ENCODE measurements at places on chromosomes 6 and 20. TPM values are rescaled to one million over a fixed set of nuclear protein-coding genes. Genes with fewer than 3 reads are reported as not detected.

Gene LPA
- total RNA-seq: 0.43 TPM

Gene ELOVL2
- 13.8 TPM for total RNA-seq

Gene ACTL10
- total RNA-seq: 0.75 TPM

Gene DSP
- total RNA-seq: 9.4 TPM

Gene SPATS1
- total RNA-seq: not detected

Gene ZNF831
- not detected for total RNA-seq

DNA sequence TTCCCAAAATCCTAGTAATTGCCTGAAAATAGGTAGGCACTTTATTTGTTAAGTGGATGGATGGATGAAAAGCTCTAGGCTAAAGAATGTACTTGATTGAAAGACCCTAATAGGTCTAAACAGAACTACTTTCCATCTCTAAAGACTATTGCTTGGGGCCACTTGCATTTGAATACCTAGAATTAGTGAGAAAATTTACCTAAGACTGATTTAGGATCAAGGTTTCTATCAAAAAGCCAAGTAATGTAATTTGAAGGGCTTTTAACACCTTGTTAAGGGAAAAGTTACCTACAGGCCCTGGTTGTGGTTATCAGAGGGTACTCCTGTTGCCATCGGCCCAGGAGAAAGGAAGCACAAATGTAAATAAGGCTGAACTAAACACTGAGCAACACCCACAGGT lies 580.7 kb downstream of the LMBRD1 start:
- no peaks in the 10 kb centered on the region for H3K36me3 ChIP-seq
- peaks cover 6% of the 10 kb centered on the region for H3K4me1 ChIP-seq
- no peak overlapping the region for H3K4me3 ChIP-seq
- H3K27ac ChIP-seq: no peak overlapping the region
- H3K27me3 ChIP-seq: no peaks in the 10 kb centered on the region
- DNase-seq: no peak

DNA sequence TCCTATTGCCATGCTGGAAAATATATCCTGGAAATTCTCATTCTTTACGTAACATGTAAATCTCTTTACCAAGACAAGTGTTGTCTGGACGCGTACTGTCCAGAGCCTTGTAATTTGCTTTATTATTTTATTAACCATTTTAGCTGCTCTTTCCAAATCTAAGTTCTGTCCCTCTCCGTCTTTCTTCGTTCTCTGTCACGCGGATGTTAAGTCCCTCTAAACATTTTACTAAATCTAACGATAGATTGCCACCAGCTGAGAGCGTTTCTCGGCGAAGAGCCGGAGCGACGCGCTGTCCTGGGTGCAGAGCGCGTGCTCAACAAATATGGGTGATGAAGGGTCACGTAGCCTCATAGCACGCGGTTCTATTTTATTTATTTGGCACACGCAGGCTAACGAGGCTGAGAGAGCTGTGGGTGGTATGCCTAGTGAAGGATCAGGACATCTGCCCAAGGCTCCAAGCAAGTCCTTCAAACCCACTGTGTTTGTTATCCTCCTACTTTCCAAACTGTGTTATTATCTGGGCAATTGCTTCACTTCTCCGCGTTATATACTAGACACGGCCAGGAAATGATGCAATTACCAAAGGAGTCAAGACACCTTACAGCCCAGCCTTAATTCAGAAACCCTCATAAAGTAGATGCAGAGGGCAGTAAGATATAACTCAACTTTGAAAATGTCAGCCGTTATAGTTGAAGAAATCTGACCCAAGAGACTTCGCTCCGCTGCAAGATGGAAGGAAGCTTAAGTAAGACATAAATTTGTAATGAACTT lies 10.0 kb upstream of the NCOA7 start:
- no peak overlapping the region for H3K27ac ChIP-seq
- DNase-seq: peak; percentile 29
- H3K27me3 ChIP-seq: peaks cover 9% of the 10 kb centered on the region

DNA sequence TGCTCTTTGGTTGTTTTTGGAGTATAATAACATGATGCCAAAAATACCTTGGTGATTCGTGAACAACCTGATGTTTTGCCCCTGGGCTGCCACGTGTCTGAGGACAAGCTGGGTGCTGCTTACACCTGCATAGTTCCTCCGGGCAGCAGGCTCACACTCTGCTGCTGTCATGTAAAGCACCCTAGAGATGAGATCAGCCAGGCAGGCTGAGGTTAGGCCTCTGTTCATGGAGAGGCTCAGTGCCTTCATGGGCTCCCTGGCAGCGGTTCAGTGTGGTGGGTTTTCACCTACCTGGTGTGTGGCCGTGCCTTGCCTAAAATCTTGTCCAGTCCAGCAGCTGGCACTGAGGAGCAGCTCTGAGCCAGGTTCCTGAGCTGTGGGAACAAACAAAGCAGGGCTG lies 60.1 kb upstream of the TAGAP start:
- DNase-seq: no peak
- peaks cover 3% of the 10 kb centered on the region for H3K27me3 ChIP-seq
- H3K4me3 ChIP-seq: no peak overlapping the region
- peaks cover 4% of the 10 kb centered on the region for H3K4me1 ChIP-seq
- no peaks in the 10 kb centered on the region for H3K36me3 ChIP-seq
- H3K27ac ChIP-seq: no peak overlapping the region

DNA sequence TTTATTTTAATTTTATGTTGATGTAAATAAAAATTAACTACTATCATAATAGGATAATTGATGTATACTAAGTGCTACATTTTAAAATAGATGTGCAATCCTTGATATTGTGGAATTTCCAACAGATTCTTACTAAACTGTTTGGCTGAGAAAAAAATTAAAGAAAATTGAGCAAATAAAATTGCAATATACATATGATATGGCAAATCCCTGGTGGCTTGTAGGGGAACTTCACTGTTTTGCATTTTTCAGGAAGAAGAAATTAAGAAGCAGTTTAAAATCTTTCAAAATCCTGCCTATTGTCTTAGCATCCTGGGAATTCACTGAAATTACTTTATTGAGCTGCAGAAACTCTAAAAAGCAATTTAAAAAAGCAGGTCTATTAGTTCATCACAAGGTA lies 191.4 kb upstream of the ADGRB3 start:
- H3K36me3 ChIP-seq: no peaks in the 10 kb centered on the region
- no peak overlapping the region for H3K4me3 ChIP-seq
- H3K27me3 ChIP-seq: no peaks in the 10 kb centered on the region
- no peak for DNase-seq
- no peaks in the 10 kb centered on the region for H3K4me1 ChIP-seq
- H3K27ac ChIP-seq: no peak overlapping the region

DNA sequence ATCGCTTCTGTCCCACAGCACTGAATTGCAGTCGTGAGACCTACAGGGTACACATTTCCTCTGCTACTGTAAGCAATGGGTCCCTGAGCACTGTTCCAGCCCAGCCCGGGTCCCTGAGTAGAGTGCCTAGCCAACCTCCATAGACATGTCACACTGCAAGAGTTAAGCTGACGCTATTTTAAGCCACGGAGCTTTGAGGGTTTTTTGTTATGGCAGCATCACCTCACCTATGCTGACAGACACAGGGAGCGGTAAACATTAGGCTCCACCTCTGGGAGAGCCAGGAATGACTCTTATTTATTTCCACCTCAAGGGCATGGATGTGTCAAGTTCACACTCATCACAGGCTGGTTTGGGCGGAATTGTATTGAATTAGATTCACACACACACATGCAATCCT lies 45.1 kb downstream of the GRM4 start:
- no peak overlapping the region for H3K27ac ChIP-seq
- no peaks in the 10 kb centered on the region for H3K36me3 ChIP-seq
- no peak overlapping the region for H3K4me3 ChIP-seq
- DNase-seq: no peak

GRCh38 chr6:158934157-158934556 lies 65.8 kb downstream of the RSPH3 start:
- peaks cover 9% of the 10 kb centered on the region for H3K4me1 ChIP-seq
- no peaks in the 10 kb centered on the region for H3K36me3 ChIP-seq
- H3K27me3 ChIP-seq: no peaks in the 10 kb centered on the region
- DNase-seq: no peak

GRCh38 chr20:6679086-6679485 lies 88.4 kb upstream of the BMP2 start:
- H3K4me3 ChIP-seq: no peak overlapping the region
- no peak for DNase-seq
- no peak overlapping the region for H3K27ac ChIP-seq
- H3K36me3 ChIP-seq: no peaks in the 10 kb centered on the region

DNA sequence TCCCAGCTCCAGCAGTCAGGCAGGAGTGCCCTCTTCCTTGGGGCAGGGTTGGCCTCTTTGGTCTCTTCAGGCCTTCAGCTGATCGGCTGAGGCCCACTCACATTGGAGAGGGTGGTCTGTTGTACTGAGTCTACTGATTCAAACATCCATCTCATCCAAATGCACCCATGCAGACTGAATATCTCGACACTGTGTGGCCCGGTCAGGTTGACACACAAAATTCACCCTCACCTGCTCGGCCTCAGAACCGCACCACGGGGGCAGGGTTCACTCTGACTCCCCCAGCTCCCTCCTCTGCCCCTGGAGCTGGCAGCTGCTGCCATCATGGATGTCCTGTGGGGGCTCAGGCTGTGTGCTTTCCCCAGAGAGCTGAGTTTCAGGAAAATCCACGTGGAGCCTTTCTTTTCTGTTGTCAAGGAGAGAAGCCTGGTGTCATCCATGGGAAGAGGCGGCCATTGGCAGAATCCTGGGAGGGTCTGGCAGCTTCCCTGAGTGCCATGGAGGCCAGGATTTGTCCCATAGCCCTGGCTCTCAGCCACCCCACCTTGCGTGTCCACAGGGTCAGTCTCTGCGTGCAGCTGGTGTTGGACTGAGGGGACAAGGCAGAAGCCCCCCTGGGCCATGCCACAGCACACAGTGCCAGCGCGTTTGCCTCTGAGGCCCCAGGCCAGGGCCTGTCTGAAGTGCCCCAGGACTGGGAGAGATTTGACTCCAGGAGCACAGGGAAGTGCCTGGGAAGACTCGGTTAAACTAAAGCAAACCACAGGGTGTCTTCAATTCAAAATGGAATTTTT lies 114.1 kb downstream of the ERMARD start:
- no peaks in the 10 kb centered on the region for H3K4me1 ChIP-seq
- DNase-seq: no peak
- H3K27ac ChIP-seq: no peak overlapping the region
- H3K36me3 ChIP-seq: no peaks in the 10 kb centered on the region
- no peaks in the 10 kb centered on the region for H3K27me3 ChIP-seq

GRCh38 chr6:164102693-164103092 lies 688.2 kb downstream of the QKI start:
- DNase-seq: no peak
- H3K27me3 ChIP-seq: no peaks in the 10 kb centered on the region

DNA sequence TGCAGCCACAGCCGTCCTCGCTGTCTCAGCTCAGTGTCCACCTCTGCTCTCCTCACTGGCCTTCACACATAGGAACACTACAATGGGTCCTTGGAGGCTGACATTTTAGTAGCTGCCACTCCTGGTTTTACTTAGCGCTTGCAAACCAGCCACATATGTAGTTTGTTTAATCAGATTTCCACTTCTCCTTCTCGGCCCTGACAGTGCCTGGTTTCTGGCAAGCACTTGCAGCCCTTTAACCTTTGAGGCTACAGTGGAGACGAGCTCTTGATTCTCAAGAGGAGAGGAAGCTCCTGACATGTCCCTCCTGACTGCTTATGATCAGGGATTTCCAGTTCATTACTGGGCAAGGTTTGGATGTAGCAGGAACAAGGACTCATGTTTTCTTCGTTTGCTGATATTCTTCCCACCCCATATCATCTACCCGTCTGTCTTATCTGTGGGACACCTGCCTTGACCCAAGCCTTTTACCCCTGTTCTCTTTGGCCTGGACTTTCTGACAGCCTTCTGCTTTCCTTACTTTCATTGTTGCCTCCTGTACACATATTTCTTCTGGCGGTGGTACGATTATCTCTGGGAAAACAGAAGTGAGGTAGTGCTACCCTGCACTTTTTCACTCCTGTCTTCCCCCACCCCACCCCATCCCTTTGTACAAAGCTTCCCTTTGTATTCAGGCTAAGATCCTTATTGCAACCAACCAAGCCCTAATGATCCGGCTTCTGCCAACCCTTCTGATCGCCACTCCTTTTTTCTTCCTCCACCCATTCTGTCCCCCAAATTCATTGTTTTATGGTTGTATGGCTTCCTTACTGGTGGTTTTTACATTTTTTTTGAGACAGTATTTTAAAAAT lies 31.2 kb downstream of the CEP43 start:
- DNase-seq: no peak
- no peaks in the 10 kb centered on the region for H3K4me1 ChIP-seq
- H3K36me3 ChIP-seq: peaks cover 39% of the 10 kb centered on the region
- no peaks in the 10 kb centered on the region for H3K27me3 ChIP-seq
- peak overlapping the region; percentile 45 for H3K27ac ChIP-seq
- no peak overlapping the region for H3K4me3 ChIP-seq

- no peak for DNase-seq
- H3K4me3 ChIP-seq: no peak overlapping the region
- H3K27me3 ChIP-seq: no peaks in the 10 kb centered on the region
- H3K4me1 ChIP-seq: no peaks in the 10 kb centered on the region
Observed at GRCh38 chr6:119215885-119216590, 133.5 kb downstream of the MAN1A1 start.

DNA sequence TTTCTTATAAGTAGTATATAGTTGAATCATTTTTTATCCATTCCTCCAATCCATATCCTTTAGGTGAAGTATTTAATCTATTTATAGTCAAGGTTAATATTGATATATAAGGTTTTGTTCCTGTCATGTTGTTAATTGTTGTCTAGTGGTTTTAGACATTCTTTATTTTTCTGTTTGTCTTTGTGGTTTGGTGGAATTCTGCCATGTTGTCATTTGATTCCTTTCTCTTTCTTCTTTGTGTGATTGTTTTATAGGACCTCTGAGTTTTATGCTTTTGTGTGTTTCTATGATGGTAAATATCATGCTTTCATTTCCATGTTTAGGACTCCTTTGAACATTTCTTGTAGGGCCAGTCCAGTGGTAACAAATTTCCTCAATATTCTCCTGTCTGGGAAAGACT lies 450.3 kb upstream of the BTBD3 start:
- H3K4me1 ChIP-seq: no peaks in the 10 kb centered on the region
- H3K36me3 ChIP-seq: no peaks in the 10 kb centered on the region
- no peaks in the 10 kb centered on the region for H3K27me3 ChIP-seq
- no peak overlapping the region for H3K27ac ChIP-seq
- no peak for DNase-seq

DNA sequence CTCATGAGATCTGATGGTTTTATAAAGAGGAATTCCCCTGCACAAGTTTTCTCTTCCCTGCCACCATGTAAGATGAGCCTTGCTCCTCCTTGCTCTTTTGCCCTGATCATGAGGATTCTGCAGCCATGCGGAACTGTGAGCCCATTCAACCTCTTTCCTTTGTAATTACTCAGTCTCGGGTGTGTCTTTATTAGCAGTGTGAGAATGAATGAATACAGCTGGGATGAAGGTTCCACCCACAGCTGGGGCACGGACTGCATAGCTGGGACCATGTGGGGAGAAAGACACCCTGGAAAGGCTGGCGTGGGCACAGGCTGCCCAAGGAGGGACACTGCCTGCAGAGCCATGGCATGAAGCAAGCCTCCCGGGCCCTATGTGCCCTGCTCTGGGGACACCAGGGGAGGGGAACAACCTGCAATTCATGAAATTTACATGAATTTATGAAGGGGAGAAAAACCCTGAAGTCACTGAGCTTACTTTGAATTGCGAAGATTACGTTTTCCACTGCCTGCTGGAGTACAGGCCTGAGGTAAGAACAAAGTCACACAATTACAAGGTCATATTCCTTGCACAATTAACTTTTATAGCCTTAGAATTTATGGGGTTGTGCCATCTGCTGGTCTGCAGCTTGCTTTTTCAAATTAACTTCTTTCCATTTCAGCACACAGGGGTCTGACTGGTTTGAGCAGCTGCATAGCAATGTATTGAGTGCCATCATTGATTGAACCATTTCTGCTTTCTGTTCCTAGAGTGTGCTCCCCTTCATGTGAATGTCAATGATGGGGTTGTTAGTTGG lies 46.2 kb downstream of the SLC22A1 start:
- peaks cover 2% of the 10 kb centered on the region for H3K36me3 ChIP-seq
- no peak overlapping the region for H3K4me3 ChIP-seq
- no peaks in the 10 kb centered on the region for H3K27me3 ChIP-seq
- H3K4me1 ChIP-seq: no peaks in the 10 kb centered on the region
- no peak for DNase-seq
